ENCODE measurements at places on chromosomes 16 and 17.

DNA sequence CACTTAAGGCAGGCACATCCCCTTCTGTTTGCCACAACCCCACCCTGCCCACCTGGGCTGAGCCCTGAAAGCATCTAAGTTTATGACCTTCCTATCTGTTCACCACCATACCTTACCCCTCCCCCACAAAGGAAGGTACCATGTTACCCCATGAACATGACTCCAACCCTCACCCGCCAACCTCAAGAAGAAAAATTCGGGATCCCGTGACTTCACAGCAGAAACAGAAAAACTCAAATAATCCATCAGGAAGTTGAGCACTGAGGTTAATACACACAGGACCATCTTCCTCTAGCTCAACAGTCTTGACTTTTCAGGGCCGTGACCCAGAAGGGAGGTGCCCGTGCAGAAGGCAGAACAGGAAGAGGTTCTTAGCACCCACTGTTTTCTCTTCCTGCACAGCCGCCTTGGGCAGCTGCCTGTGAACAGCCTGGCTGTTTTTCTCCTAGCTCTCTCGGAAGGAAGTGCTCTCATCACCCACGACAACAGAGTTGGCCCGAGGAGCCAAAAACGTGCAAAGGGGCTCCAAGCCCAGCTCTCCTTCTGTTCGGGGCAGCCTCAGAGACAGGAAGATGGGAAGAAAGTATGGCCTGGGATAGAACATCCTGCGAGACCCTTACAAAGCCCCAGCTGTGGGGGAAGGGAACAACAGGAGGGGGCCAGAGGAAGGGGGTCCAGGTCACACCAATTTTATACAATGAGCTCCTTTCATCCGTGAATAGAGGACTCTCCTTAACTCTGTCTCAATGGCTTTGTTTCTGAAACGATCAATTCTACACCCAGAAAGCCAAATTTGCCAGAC, 101.1 kb downstream of the XYLT1 start:
- no peak for DNase-seq

DNA sequence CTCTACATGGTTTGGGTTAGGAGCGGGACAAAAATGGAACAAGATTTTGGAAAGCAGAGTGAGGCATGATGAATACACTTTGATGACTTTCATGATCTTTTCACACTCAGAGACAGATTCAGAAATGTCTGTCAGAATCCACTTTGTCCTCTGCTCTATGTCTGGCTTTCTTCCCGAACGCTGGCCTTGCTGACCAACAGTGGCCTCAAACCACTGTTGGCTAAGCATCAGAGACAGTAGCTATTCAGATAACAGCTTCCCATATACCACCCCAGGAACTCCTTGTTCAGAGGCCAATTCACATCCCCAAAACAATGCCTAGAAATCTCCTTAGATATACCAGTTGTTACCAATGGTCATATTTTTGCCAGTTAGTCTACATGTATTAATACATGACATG, 40.9 kb downstream of the FBXL20 start:
- DNase-seq = no peak

GRCh38 chr16:72198021-72198711, 26.2 kb upstream of the PMFBP1 start:
- peak; percentile 81 for DNase-seq

DNA sequence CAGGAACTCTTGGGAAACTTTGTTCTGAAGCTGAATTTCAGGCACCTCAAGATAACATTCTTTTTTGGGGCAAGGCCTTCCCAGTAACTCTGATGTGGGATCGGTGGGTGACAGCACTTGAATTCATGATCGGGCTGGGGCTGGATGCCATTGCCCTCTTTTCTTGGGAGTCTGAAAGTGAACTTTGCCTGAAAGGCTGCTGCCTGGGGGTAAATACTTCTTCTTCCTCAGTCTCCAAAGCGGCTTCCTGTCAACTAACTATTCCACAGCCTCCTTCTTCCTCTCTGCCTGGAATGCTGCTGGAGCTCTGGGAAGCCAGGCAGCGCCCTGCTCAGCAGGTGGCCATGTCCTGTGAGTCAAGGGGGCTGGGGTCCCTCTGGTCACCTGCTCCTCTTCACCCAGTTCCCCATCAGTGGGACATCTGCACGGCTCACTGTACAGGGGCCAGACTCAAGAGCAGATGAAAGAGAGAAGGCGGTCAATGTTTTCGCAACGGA, 79.5 kb downstream of the WIPI1 start:
- DNase-seq = peak; percentile 30

GRCh38 chr17:45247429-45248131, 14.3 kb downstream of the SPATA32 start:
- peak; percentile 32 for DNase-seq

DNA sequence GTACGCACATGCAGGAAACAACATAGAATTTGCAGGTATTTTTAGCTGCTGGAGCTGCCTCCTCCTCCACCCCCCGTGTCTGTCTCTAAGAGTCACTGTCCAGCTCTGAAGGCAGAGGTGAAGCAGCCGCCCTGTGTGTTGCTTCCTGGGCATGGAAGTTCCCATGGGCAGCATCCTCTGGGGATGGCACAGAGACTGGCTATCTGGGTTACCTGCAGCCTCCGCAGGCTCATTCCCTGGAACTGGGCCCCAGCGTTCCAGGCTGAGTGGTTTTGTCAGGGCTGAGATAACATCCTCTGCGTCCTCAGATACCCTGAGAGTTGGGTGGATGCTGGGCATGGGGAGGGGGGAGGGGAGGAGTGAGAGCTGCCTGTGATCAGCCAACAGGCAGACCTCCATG, 41.5 kb upstream of the MRTFB start:
- DNase-seq = no peak

DNA sequence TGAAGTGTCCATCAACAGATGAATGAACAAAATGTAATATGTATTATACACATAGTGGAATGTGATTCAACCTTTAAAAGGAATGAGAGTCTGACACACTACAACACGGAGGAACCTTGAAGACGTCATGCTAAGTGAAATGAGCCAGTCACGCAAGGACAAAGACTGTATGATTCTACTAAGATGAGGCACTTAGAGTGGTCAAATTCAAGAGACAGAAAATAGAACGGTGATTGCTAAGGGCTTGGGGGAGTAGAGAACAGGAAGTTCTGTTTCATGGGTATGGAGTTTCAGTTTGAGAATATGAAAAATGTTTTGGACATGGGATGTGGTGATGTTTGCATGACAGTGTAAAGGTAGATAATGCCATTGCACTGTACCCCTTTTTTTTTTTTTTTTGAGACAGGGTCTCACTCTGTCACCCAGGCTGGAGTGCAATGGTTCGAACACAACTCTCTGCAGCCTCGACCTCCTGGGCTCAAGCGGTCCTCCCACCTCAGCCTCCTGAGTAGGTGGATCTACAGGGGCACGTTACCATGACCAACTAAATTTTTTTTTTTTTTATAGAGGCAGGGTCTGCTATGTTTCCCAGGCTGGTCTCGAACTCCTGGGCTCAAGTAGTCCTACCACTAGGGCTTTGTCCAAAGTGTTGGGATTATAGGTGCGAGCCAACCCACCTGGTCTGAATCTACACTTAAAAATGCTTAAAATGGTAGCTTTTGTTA, 2.9 kb upstream of the CCDC102A start:
- DNase-seq = no peak

GRCh38 chr16:69532641-69533455, 32.9 kb upstream of the NFAT5 start:
- DNase-seq = peak; percentile 43

DNA sequence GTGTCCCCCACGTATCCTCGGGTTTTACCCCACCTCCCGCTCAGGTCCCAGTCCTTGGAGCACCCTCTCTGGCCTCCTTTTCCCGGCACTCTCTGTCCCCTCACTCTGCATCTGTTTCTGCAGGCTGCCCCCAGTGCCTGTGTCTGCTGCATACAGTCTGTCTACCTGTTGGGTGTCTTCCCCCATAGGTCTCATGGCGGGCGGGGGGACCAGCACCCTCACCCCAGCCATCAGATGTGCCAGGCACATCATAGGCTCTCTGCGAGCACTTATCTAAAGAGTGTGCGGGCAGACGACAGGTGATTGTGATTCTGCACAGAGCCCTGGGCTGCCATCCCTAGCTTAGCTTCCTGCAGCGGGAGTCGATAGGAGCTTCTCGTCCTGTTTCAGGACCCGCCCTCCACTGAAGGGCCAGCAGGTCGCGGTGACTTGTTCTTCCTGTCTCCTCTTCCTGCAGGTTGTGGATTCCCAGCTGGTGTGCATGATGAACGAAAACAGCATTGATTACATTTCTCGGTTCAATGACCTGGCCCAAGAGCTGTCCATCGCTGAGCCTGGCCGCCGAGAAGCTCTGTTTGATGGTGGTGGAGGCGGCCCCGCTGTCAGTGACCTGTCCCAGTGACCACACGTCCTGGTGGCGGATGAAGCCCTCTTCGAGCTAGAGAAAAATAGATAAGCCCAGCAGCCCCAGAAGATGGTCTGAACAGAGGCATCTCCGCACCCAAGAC, 4.5 kb upstream of the JPT2 start:
- no peak for DNase-seq

- no peak for DNase-seq
Observed at GRCh38 chr16:62732092-62732491, 695.9 kb upstream of the CDH8 start.

DNA sequence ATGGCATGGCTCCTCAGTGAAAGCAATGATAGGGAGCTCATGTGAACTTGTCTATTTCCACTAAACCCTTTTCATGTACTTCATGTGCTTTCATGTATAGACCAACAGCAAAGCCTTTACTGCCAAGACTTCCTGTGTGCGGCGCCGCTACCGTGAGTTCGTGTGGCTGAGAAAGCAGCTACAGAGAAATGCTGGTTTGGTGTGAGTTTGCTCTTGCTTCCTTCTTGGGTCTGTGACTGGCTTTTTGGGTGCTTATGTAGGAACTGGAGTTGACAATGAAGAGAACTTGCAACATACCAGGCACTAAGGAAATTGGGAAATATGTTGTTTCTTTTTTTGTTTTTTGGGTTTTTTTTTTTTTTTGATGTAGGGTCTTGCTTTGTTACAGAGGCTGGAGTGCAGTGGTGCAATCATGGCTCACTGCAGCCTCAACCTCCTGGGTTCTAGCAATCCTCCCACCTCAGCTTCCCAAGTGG, 5.7 kb downstream of the SNX11 start:
- DNase-seq = no peak

- no peak for DNase-seq
Observed at GRCh38 chr17:72429066-72429638, 308.3 kb downstream of the SOX9 start.

- no peak for DNase-seq
Observed at GRCh38 chr17:6162892-6163291, 92.7 kb downstream of the WSCD1 start.

GRCh38 chr17:31695456-31696090, 163.5 kb downstream of the COPRS start:
- DNase-seq = peak; percentile 60

Measured in fibroblast of skin of back (primary cell).